ENCODE measurements at places on chromosomes 7 and 10.

GRCh38 chr7:101939136-101939695 is 121.8 kb downstream of the CUX1 start:
- no peak for DNase-seq

GRCh38 chr10:120715171-120715570 is 136.0 kb upstream of the WDR11 start:
- no peak for DNase-seq

- DNase-seq, result no peak
These were observed 5.8 kb downstream of the MRC1 start for GRCh38 chr10:17814973-17815372.

DNA sequence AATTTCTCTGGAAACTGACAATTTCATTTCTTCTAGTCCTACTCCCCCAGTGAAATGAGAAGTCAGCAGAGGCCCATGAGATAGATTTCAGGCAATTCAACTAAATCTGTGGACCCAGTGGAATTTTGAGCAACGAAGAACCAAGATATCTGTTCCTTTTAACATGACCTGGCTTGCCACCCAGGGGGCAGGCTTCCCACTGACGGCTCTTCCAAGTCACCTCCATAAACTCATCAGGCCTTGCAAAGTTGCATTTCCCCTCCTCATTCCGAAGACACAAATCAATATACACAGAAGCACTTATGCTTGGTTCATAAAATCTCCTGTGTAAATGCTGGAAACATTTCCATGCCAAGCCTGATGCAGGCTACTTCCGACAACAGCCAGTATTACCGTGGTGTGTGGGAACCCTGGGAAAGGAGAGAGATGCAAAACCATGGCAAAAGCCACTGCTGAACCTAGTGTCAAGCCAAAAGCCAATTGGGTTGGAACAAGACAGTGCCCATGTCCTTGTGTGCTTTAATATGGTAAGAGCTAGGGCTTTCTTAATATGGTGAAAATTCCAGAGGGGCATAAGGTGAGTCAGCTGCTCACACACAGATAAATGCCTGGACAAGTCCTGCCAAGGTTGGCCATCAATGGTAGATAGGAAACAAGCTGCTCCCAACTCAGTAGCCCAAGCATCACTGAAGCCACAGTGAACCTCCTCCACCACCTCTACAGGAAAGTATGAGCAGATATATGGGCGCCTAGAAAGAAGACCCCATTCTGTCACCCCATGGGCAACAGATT is 1.6 kb downstream of the FRMD4A start:
- DNase-seq, result no peak

- no peak for DNase-seq
These were observed 112.3 kb downstream of the PLXNA4 start for GRCh38 chr7:132463922-132464321.

DNA sequence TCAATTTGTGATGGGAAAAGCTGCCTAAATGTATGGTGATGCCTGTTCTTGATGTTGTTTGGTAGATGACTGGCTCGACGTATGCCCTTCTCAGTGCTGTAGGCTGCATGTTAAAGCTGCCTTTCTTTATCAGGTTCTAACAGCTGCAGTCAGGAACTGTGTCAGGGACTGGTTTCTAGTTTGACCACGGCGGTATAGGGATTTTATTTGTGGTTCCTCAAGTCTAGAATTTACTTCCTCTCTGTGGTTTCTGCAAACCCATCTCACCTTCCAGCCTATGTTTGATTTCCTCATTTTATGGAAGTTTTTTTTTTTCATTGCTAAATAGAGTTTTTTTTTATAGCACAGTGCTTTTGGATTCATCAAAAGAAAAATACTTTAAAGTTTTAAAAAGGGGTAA is 26.5 kb downstream of the LMTK2 start:
- no peak for DNase-seq

GRCh38 chr7:123633553-123633952 is 22.1 kb upstream of the LMOD2 start:
- DNase-seq, result no peak

- DNase-seq, result no peak
These were observed 3.6 kb downstream of the TSPAN14 start for GRCh38 chr10:80457554-80458262.

Data from heart right ventricle (tissue), 16 donors.